ENCODE measurements at places on chromosomes 1 and 21.
A peak's percentile ranks its signal among the peaks of the same experiment; 100 is the strongest.

- no peak for DNase-seq
Observed at GRCh38 chr1:192749349-192749748, 59.5 kb upstream of the RGS2 start.

GRCh38 chr1:149945206-149945605 lies 8.5 kb upstream of the MTMR11 start:
- DNase-seq: no peak

- peak; percentile 30 for DNase-seq
Observed at GRCh38 chr1:7669559-7670311, 101.4 kb upstream of the VAMP3 start.

- DNase-seq: no peak
Observed at GRCh38 chr1:154623358-154623757, 15.4 kb upstream of the ADAR start.

GRCh38 chr21:36909423-36909822 lies 57.0 kb downstream of the HLCS start:
- no peak for DNase-seq

DNA sequence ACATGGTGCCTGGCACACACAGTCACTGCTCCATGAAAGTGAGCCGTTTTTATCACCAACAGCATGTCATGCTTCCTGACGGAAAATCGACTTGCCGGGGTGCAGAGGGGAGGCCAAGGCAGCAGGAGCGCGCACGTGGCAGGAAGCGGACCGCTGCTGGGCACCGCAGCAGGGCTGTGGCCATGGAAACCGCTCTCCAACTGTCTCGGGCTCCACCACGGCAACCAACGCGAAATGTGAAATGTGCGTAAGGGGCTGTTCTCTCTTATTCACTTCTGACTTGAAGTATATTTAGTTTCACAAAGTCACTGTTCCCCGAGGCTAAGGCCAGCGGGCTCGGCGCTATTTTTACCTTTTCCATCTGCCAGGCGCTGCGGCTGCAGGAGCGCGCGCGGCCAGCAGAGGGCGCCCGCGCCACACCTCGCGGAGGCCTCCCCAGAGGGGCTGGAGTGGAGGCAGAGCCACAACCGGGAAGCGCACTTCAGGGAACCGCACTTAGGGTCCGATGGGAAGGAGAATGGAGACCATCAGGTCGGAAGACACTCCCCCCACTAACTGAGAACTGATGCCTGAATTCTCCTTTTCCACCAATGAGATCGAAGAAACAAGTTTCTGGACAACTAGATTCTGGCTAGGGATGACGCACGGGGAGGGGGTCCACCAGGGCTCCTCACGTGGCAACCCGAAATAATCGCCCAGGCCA lies 19.7 kb downstream of the RCC2 start:
- DNase-seq: no peak

- no peak for DNase-seq
Observed at GRCh38 chr1:69073176-69073575, 494.5 kb upstream of the LRRC7 start.

GRCh38 chr1:3695326-3696217 lies 43.3 kb downstream of the TP73 start:
- peak; percentile 63 for DNase-seq

- no peak for DNase-seq
Observed at GRCh38 chr1:171343727-171344472, 29.9 kb downstream of the FMO4 start.

- no peak for DNase-seq
Observed at GRCh38 chr1:71921935-71922559, 360.3 kb downstream of the NEGR1 start.

GRCh38 chr1:37158113-37158749 lies 123.9 kb upstream of the GRIK3 start:
- peak; percentile 40 for DNase-seq

DNA sequence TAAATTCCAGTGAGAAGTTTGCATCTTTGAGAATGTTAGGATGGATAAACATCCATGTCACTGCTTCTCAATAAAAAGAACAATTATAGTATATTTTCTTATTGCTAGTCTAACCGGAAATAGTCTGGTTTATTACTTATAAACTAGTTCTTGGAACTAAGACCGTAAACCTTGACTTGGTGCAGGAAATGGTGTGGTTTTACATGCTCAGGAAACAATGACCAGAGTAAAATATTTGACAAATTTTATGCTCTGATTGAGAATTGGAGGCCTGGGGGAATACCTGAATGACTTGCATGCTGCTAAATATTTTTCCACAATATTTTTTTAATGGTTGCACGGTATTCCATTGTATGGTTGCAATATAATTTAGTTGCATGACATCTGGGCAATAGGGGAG lies 76.3 kb downstream of the XCL2 start:
- DNase-seq: no peak

DNA sequence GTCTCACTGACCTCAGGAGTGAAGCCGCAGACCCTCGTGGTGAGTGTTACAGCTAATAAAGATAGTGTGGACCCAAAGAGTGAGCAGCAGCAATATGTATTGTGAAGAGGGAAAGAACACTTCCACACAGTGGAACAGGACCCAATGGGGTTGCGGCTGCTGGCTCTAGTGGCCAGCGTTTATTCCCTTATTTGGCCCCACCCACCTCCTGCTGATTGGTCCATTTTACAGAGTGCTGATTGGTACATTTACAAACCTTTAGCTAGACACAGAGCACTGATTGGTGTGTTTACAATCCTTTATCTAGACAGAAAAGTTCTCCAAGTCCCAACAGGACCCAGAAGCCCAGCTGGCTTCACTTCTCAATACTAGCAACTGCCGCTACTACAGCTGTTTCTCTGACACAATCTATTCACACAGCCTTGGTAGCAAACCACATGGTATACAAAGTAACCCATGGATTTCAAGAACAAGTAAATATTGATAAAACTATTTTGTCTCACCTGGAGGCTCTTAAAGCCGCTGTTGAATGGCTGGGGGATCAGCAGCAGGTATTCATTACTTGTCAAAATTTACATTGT lies 25.3 kb upstream of the ITLN1 start:
- DNase-seq: no peak

- no peak for DNase-seq
Observed at GRCh38 chr21:27681038-27681437, 714.1 kb upstream of the ADAMTS5 start.

- no peak for DNase-seq
Observed at GRCh38 chr1:115969509-115969908, 6.8 kb upstream of the SLC22A15 start.

DNA sequence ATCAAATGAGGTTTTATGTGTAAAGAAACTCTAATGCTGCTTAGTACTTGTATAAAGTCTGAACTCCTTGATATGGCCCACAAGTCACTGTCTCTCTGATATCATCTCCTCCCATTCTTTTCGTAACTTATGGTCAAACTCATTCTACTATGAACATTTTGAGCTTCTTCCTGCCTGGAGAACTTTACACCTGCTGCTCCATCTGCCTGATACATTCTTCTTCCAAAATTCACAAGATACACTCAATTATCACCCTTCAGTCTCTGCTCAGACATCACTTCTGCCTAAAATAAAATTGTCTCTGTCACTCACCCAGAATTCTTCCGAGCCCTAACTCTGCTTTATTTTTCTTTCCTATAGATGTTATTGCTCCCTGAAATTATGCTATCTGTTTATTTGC lies 192.8 kb upstream of the LYPLAL1 start:
- no peak for DNase-seq

DNA sequence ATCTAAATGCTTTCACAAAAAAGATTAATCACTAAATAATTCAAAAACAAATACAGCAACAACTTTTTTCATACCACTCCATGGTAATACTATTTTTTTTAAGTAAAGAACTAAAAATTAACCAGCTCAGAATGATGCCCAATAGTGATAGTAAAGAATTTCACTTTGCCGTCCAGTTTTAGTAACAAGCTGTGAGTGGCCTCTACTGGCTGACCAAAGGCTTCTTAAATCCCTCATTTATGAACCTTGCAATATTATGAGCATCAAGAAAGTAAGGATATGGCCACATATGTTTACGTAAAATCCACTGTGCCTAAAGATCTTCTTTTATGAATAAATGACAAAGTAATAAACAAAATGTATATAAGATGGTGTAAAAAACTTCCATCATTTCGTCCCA lies 108.6 kb downstream of the GPATCH2 start:
- DNase-seq: no peak

DNA sequence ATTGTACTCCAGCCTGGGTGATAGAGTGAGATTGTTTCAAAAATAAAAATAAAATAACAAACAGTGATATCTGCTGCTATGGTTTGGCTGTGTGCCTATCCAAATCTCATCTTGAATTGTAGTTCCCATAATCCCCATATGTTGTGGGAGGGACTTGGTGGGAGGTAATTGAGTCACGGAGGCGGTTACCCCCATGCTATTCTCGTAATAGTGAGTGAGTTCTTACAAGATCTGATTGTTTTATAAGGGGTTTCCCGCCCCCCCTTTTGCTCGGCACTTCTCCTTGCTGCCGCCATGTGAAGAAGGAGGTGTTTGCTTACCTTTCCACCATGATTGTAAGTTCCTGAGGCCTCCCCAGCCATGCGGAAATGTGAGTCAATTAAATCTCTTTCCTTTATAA lies 47.8 kb downstream of the ACTL8 start:
- DNase-seq: no peak

DNA sequence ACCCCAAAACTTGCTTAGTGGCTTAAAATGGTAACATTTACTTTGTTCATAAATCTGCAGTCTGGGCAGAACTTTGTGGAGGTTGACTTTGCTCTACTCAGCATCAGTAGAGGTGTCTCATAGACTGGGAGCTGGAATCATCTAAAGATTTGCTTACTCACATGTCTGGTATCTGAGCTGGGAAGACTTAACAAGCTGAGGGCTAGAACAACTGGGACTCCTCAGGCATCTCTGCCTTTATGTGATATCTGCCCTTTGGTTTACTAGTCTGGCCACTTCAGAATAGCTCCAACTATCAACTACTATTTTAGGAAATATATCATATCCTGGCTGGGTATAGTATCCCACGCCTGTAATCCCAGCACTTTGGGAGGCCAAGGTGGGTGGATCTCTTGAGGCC lies 82.5 kb downstream of the C4BPA start:
- no peak for DNase-seq

DNA sequence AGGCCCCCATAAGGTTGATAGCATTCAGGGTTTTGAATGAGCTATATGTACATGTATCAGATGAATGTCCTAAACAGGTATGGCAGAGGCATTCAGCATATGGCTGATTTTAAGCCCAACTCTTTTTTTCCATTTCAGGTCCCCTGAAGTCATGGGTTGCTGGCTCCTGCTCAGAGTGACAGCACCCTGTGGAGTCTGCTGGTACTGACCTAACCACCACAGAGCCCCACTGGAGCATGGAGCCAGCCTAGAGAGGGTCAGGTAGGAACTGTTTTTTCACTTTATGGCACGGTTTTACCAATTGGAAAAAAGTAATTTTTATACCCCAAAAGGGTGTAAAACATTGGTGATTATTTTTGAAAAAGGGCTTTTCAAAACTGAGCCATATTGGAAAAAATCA lies 82.5 kb upstream of the MPC2 start:
- no peak for DNase-seq

DNA sequence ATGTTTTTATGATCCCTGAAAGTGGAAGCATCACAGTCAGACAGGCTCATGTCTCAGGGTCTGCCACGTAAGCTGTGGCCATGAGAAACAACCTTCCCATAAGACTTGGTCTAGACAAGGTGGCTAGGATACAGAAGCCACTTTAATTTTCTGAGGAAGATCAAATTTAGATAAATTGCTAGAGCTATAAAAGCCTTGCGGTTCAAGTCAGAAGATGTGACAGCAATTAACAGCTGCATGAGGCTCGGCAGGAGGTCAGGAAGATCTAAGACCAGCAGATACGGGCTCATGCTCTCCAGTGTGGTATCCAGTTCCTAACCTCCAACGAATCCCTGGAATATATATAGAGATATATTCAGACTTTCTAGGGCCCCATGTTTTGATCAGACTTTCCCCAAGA lies 577.1 kb downstream of the PLPP3 start:
- no peak for DNase-seq

DNA sequence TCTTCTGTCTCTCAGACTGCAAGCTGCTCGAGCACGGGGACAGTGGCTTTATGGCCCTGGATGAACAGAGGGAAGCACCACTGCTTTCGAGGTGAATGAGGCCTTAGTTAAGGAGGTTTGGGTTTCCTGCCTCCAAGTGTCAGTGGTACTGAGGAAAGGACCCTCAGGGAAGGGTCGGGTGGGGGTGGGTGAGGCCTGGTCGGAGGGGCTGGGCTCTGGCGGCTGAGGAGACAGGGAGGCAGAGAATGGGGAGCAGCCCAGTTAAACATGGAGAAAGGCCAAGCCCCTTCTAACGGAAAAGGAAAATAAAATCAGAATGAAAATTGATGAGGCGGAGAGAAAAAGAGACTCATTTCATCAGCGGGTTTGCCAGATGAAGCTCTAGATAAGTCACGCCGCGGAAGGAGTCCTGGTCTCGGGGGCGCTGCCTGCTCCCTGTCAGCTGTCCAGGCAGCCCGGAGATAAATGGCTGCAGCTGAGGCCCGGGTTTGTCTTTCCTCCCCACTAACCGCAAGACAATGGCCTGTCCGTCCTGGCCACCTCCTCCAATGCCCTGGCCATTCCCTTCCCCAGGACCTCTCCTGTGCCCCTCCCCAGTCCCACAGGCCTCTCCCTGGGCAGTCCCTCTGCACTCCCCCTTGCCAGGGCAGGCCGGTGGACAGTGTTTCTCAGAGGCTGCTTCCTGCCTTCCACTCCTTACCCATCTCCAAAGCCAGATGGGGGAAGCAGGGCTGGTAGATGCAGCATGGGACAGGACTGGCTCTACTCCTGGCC lies 55.2 kb downstream of the LRRN2 start:
- no peak for DNase-seq

- DNase-seq: no peak
Observed at GRCh38 chr1:91059157-91059556, 37.3 kb upstream of the ZNF644 start.

- DNase-seq: no peak
Observed at GRCh38 chr1:226937940-226938725, 2.0 kb upstream of the COQ8A start.

DNA sequence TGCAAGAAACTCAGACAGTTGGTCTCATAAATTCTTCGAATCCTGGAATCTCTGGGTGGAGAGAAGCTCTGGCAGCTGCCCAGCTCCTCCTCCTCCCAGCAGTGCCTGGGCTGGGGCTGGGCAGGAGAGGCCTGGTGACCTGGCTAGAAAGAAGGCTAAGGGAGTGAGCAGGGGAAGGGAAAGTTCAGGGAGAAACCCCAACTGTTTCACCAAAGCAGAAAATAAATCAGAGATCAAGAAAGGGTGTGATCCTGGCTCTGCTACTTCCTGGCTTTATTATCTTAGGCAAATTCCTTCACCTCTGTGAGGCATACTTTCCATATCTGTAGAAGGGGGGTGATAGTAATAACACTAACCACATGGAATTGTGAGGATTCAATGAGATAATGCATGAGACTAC lies 8.8 kb upstream of the COL16A1 start:
- no peak for DNase-seq

GRCh38 chr21:33403786-33404585 lies 773 bp downstream of the IFNGR2 start:
- peak; percentile 53 for DNase-seq

GRCh38 chr1:210246447-210246846 lies 13.9 kb downstream of the SERTAD4 start:
- DNase-seq: no peak

DNA sequence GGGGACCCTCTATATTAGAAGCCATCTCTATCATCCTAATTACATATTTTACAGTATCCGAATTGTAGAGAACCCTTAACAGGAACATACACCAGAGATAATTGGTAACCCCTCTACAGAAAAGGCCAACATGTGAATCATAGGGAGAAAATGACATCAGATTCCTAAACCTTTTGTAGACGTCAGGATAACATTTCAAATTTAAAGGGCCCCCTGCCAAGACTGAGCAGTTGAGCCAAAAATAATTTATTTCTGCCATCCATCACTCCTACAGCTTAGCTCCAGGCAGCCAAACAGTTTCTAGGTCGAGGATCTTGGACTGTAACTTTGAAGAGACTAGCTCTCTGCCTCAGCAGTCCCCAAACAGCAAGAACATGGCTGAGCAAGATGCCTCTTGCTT lies 21.2 kb downstream of the ZNF697 start:
- DNase-seq: no peak
